Islet precursor cell (in vitro differentiated cells): ENCODE measurements at places on chromosomes 12 and 14.

GRCh38 chr14:74670726-74671411 is 42.0 kb downstream of the AREL1 start:
- no peak for DNase-seq

DNA sequence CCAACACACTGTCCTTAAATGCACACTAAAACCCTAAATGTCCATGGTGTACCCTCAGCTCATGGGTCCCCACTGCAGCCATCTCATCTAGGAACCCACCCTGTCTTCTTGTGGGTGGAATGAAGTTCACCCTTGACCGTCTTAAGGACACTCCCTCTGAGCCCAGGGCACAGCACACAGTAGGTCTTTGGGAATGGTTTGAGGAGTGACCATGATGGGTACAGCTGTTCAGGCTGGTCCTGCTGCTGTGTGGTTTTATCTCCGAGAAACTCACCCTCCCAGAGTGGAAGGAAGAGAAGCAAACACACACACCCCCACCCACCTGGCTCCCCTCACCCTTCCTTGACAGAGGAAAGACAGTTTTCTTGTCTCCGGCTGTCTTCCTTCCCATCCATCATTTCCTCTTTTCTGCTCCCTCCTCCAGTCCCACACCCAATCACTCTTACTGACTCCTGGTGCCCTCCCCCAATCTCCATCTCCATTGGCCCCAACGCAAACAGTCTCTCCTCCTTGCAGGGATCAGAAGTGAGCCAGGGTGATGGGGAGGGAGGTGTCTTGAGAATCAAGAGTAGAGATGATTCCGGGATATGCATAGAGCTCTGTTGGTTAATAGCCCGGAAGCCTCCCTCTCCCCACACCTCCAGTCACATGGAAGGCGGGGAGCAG is 105.9 kb upstream of the LHX5 start:
- DNase-seq = no peak

GRCh38 chr12:11824069-11824468 is 174.6 kb downstream of the ETV6 start:
- DNase-seq = peak; percentile 35

GRCh38 chr12:56522411-56523193 is 982 bp downstream of the RBMS2 start:
- peak; percentile 64 for DNase-seq

GRCh38 chr14:76277586-76278130 is 98.3 kb upstream of the ESRRB start:
- DNase-seq = peak; percentile 44

GRCh38 chr14:21494902-21495762 is 16.0 kb downstream of the METTL3 start:
- DNase-seq = no peak

GRCh38 chr12:96502477-96502876 is 13.1 kb downstream of the CFAP54 start:
- peak; percentile 67 for DNase-seq

GRCh38 chr14:72560889-72561493 is 332.9 kb downstream of the DPF3 start:
- DNase-seq = no peak
